ENCODE measurements at places on chromosomes 6 and 20.
A peak's percentile ranks its signal among the peaks of the same experiment; 100 is the strongest.

DNA sequence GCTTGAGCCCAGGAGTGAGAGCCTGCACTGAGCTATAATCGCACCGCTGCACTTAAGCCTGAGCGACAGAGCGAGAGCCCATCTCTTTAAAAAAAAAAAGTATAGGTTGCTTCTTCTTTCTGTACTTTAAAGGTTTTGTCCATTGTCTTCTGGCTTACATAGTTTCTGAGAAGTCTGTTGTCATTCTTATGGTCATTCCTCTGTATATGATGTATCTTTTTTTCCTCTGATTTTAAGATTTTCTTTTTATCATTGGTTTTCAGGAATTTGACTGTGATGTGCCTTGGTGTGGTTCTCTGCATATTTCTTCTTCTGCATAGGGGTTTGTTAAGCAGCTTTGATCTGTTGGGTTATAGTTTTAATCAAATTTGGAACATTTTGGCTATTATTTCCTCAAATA is 29.1 kb downstream of the QRSL1 start:
- no peak for DNase-seq

GRCh38 chr20:12210591-12210990 is 292.9 kb downstream of the BTBD3 start:
- DNase-seq, result no peak

GRCh38 chr6:147033267-147033666 is 170.9 kb upstream of the STXBP5 start:
- DNase-seq, result no peak

GRCh38 chr6:12097791-12098190 is 85.7 kb downstream of the HIVEP1 start:
- DNase-seq, result no peak

DNA sequence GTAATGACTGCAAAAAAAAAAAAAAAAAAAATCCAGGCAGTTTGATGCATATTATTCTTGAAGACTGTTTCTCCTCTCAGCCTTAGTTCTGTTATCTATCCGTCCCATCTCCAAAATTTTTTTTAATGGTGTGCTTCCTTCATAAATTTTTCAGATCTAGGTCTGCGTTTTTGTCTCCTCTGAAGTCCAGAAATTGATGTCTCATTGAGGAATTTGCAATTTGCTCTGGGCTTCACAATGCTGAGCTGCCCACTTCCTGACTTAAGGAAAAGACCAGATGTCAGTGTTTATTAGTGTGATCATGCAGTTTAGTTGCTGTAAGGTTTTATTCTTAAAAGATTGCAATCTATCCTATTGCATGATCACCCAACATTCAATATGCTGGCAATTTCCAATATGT is 297.6 kb downstream of the ZNF217 start:
- DNase-seq, result no peak

DNA sequence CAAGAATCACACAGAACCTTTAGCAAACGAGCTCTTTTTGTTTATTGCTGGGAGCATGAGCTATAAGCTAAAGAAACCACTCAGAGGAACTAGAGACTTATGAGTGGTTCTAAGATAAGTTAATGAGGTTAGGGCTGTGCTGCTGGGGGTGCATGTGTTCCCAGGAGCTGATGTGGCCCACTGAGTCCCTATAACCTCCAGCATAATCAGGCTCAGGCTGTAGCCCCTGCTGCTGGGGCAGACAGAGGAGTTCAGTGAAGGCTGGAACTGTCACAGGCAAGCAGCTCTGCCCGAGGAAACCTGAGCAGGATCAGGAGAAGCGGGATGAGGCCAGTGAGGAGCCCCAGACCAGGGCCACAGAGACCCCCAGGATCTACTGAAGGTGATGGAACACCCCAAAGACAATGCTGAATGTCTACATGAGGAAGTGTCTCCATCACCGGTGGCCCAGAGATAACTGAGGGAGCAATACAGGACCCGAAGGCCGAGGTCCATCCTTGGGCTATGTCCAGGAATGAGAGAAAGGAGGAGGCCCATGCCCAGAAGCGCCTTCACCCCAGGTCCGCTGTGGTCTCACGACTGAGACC is 17.3 kb downstream of the TUBB2B start:
- DNase-seq, result no peak

DNA sequence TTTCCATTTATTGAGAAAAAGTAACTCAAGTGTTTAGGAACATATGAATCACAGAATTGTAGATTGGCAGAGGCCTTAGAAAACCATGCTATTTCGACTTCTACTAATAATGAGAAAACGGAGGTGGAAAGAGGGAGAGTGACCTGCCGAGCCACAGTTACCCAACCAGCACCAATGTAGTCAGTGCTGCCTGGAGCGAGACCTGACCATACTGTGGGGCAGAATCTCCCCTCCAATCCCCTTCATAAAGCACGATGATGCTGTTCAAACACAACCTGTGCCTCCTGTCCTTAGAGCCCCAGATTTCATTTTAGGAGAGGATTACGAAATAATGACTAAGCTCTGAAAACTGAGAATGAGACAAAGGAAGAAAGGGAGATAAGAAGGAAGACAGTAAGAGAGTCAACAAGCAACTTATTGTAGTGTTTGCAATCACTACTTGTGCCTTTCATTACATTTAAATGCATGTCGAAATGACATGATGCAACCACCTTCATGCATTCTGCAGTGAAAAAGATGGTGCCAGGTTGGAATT is 70.6 kb downstream of the ATXN1 start:
- DNase-seq, result no peak

DNA sequence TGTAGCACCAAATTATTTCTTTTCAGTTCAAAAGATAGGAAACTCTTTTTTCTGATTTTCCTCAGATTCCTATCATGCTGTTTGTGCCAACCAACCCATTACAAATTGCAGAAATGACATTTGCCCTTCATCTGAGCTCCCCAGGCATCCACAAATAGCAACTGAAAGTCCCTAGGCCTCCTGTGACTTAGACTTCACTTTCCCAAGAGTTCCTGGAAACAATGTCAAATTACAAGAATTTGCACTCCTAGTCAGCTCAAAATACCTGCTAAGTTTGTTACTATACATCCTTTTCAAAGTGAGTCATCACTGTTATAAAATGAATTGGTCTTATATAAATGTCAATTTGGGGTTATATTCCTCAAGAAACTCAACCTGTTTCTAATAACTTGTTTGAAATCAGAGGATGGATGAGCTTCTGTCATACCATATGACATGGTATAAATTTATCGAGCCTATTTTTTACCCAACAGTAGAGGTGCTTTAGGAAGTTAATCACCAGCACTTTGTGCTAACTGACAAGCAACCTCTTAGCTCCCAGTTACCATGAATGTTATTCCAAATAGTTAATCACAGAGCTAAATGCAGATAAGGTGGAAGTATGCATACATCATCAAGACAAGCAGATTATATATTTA is 256.5 kb downstream of the HACE1 start:
- DNase-seq, result no peak

- DNase-seq, result no peak
These were observed 14.6 kb upstream of the STK35 start for GRCh38 chr20:2086980-2087377.

DNA sequence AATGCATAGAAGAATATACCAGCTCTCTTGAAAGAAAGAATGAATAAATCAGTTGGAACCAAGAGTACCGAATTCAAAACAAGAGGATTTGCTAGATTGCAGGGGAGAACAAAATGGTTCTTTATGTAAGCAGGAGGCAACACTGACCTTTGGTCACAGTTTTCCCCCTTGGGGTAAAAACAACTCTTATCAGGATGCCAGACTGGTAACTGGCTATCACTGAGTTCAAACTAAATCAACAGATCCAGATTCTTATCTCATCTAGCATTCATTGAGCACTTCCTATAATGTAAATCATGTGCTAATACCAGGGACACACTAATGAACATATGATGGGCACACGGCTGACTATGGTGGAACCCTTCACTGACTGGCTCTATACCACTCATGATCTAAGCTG is 4.8 kb upstream of the IL17F start:
- no peak for DNase-seq

DNA sequence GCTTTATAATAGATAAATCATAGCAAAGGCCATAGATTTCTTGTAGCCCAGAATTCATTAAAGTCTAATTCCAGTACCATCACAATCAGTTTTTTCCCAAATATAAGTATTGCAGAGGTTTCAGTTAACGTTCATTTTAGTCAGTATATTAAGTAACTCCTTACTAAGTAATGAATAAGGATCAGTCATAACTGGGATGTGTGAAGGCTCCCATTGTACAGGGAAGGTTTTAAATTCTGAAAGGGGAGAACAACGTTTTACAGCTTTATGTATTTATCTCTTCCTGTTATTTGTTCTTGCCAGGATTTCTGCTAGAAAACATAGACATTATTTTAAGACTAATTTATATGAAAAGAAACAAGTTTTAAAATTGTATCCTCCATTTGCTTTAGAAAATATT is 215.5 kb upstream of the LAMP5 start:
- DNase-seq, result no peak

GRCh38 chr6:77457720-77458349 is 5.5 kb downstream of the HTR1B start:
- DNase-seq, result peak; percentile 23

- no peak for DNase-seq
These were observed 166.4 kb upstream of the NT5E start for GRCh38 chr6:85283436-85283835.

DNA sequence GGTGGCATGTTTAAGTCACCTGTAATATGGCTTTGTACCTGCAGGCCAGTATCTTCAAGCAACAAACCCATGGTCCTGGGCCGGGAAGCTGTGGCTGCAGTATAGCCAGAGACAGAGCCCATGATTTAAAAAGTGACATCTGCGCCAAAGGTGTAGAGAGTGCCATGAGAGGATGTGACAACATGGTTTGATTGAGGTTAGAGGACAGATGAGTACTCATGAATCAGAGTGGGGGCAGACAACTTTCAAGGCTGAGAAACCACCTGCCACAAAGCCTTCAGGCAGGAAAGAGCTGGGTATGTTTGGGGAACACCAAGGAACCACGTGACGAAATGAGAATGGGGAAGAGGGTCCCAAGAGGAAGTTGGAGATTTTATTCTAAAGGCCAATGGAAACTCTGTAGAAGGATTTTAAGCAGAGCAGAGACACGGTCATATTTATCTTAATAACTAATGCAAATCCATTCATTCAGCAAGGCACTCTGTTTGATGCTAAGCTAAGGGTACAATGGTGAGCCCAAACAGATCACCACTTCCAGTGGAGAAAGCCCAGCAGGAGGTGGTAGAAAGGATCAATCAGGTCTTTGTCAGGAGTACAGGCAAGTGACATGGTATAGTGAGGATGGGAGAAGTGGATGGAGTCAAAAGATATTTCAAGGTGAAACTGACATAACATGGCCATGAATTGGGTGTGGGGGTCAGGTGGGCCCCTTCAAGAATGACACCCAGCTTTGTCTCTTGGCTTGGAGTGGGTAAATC is 3.4 kb upstream of the MICAL1 start:
- DNase-seq, result peak; percentile 49

GRCh38 chr6:160253714-160254113 is 4.9 kb downstream of the SLC22A2 start:
- DNase-seq, result no peak

GRCh38 chr20:62977613-62978560 is 25.4 kb downstream of the SLC17A9 start:
- peak; percentile 79 for DNase-seq

- no peak for DNase-seq
These were observed 23.7 kb downstream of the BRPF3 start for GRCh38 chr6:36220226-36220625.

GRCh38 chr6:133577851-133578250 is 311.1 kb upstream of the TCF21 start:
- DNase-seq, result no peak

DNA sequence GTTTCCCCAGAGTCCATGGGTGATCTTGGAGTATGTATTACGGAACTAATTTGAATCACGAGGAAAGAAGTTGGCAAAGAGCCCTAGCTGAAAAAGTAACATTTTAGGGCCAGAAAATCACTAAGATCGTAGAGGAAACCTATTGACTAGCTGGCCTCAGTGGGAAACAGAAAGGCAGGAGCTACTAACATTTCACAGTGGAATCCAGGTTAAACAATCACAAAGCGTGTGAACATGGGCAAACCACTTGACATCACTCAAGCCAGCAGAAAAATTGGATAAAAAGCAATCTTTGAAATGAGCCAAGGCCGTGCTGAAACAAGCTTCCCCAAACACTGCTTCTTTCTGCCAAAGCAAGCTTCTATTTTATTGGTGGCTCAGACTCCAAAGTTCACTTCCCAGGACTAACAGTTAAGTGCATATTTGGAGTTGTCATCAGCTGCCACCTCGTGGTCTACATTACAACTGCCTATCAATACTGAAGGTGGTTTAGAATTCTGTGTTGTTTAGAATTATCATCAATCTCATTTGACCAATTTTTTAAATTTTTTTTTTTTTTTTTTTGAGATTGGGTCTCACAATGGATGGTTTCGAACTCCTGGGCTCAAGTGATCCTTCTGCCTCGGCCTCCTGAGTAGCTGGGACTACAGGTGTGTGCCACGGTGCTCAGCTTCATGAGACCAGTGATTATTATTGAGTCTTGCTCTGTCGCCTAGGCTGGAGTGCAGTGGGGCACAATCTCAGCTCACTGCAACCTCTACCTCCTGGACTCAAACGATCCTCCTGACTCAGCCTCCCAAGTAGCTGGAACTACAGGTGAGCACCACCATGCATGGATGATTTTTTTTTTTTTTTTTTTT is 10.6 kb downstream of the RPS10 start:
- peak; percentile 61 for DNase-seq

DNA sequence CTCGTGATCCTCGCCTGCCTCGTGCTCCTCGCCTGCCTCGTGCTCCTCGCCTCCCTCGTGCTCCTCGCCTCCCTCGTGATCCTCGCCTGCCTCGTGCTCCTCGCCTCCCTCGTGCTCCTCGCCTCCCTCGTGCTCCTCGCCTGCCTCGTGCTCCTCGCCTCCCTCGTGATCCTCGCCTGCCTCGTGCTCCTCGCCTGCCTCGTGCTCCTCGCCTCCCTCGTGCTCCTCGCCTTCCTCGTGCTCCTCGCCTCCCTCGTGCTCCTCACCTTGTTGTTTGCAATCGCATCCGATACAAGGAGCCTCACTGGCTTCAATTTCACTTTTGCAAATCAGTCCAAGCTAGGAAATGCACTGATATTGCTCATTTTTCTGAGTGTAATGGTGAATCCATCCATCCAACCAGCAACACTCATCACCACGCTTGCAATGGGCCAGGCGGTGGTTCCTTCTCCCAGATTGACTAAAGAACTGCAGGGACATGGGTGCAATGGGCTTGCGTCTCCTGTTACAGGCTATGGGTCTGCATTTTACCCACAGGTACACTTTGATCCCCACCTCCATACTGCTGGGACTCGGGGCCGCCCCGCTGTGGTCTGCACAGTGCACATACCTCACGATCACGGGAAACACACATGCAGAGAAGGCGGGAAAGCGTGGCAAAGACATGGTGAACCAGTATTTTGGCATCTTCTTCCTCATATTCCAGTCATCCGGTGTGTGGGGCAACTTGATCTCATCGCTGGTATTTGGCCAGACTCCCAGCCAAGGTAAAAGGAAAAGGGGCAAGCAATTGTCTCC is 4.6 kb downstream of the UNC93A start:
- DNase-seq, result no peak
